ENCODE measurements at places on chromosomes 6 and 20.
A peak's percentile ranks its signal among the peaks of the same experiment; 100 is the strongest.

DNA sequence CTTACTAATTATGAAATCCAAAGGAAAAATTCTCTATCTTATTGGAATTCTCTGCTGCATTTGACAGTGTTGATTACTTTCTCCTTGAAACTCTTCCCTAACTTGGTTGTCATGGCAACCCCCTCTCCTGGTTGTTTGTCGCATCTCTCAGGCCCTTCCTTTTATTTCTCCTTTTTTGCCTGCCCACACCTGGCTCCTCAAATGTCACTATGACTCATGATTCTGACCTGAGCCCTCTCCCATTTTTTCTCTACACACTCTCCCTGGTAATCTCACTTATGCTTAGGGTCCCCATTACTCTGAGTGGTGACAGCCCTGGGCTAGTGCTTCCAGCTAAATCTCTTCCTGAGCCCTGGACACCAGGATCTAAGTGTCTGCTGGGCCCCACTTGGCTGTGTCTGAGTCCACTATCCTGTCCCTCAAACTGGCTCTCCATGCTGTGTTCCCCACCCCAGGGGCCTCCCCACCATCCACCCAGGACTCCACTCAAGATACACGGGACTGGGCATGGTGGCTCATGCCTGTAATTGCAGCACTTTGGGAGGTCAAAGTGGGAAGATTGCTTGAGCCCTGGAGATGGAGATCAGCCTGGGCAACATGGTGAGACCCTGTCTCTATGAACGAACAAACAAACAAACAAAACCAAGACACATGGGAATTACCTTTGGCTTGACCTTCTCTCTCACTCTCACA lies 16.5 kb upstream of the NNAT start:
- peak; percentile 16 for DNase-seq

DNA sequence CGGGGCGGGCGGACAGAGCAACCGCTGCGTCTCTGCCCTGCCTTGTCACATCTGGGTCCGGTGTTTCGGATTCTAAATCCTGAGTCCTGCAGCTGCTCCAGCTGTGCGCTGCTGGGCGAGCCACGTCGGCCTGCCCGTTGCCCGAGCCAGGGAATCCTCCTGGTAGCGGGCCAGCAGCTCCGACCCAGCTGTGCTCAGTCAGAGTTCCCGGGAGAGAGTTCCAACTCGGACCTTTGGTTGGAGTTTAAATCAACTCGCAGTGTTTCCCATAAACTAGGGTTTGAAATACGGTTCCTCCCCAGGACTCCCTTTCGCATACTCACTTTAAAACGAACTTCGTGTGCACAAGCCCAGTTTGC lies 315 bp upstream of the PDE10A start:
- DNase-seq = peak; percentile 83

- no peak for DNase-seq
These were observed 205.4 kb downstream of the PREX1 start for GRCh38 chr20:48622421-48622820.

DNA sequence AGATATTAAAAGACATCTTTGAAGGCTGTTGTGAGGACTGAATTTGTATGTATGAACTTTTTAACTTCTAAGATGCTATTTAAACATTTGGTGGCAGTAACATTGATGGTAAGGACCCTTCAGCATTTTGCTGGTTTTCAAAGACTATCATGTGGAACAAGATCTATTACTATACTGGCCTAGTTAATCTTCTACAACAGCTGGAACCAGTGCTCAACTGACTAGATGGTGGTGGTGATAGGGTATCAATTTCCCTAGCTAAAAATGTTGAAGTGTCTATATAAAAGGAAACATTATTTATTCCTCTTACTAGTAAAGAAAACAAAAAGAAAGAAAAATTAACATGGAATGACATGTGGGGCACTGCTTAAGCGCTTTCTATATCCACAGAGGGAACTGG lies 195.7 kb downstream of the TASP1 start:
- no peak for DNase-seq

DNA sequence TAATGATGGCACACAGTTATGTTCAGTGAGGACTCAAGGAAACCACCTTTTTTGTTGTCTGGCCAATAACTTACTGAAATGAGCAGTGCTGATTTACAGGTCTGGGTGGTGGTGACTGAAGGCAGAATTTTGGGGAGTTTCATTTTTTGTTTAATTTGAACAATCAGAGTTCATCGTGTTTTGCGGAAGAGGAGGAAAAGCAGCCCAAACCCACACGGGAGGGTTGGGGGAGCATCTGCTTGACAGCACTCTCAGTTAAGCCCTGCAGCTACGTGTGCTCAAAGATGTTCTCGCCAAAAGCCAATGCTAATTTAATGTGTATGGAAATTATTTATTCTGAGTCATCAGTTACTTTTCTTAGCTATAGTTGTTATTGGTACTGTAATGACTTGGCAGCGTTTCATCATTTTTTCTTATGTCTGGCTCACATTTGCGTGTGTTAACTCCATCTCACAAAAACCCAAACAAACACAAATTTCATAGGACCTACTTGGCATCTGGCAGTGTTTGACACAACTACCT lies 89.2 kb downstream of the UST start:
- DNase-seq = no peak

GRCh38 chr20:50151034-50151743 lies 2.3 kb downstream of the PEDS1 start:
- DNase-seq = peak; percentile 83

- DNase-seq = peak; percentile 16
These were observed 48.0 kb downstream of the MUC22 start for GRCh38 chr6:31058128-31058894.

DNA sequence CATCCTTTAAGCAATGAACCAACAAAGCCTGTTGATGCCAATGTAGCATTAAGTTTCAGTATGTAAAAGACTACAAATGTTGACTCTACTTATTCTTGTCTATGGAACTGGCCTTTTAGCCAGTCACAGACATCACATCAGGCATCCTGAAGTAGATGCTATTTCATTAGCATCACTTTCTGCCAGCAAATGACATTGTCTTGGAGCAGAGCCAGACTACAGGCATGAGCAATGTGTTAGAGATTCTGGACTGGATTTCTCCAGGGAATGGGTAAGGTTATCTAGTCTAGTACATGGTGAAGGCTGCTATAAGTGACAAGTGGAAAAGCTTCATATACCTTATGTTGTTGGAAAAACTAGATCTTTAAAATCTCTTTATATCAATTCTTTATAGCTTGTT lies 142.9 kb downstream of the ADGRB3 start:
- DNase-seq = no peak

GRCh38 chr6:116111552-116112528 lies 11.2 kb downstream of the NT5DC1 start:
- peak; percentile 43 for DNase-seq

Data from trophoblast cell (in vitro differentiated cells and primary cell).